ENCODE measurements at places on chromosomes 6 and 20.

GRCh38 chr6:144289006-144289405 lies 3.9 kb downstream of the UTRN start:
- DNase-seq = no peak

GRCh38 chr6:133160536-133160935 lies 80.6 kb upstream of the EYA4 start:
- DNase-seq = no peak

GRCh38 chr6:157998707-157999167 lies 17.1 kb downstream of the SYNJ2 start:
- DNase-seq = no peak

- no peak for DNase-seq
Measured at GRCh38 chr20:23745247-23745646, 5.5 kb downstream of the CST1 start.

DNA sequence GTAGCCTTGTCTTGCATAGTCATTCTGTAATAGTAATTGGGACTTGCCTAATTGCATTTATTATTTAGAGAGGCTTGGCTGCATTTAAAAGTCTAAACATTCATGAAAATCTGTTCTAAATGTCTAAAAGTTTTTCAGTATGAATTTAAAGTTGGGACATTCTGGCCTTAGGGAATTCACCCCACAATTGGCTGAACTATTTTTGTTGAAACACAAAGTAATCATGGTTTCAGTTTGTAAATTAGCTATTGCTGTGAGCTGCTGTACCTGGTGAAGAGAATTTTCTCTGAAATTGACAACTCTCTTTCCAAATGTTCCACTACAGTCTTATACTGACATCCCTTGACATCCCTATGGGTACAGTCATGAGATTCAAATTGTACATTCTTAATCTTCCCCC lies 253.0 kb downstream of the FARS2 start:
- no peak for DNase-seq

Data from activated naive CD4-positive, alpha-beta T cell treated with Interleukin-2 at 50 U/mL for 16 hours (primary cell).